T-helper 22 cell (primary cell): ENCODE measurements at places on chromosomes 2 and 18.

DNA sequence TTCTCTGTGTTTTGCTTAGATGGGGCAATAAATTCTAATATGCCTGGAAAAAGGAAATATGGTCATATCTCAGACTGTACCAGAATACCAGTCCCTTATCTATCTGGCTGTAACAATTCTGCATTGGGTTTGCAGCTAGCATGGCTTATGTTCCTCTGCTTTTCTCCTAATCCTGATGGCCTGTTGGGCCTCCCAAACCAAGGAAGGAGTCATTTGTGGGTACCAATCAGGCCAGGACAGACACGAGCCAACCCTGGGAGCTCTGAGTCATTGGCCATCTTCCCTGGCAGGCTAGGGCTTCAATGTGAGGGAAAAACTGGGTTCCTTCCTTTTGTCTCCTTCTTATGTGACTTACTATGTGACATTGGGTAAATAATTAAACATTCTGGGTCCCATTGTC, 12.0 kb downstream of the SMARCAL1 start:
- DNase-seq: no peak

GRCh38 chr2:120802867-120803484, 67.3 kb downstream of the GLI2 start:
- no peak for DNase-seq

DNA sequence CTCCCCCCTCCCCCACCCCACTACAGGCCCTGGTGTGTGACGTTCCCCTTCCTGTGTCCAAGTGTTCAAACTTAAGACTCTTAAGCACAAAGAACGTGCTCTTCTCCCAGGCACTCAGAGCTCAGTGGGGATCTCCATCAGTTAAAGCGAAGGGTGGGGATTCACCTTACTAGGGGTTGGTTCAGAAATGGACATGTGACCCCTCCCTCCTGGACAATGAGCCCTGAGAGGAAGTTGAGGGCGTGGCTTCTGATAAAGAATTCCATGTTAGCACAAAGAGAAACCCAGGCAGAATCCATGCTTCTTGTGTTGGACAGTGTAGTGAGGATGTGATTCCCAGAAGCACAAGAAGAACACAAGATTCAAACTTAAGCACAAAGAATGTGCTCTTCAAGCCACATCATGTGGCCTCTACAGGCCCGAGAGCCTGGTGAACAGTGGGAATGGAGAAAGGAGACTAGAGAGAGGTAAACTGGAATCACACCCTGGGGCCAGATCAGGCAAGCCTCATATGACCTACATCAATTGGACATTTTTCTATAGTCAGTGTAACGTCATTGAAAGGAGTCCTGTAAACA, 78.1 kb upstream of the TTC39C start:
- DNase-seq: no peak

DNA sequence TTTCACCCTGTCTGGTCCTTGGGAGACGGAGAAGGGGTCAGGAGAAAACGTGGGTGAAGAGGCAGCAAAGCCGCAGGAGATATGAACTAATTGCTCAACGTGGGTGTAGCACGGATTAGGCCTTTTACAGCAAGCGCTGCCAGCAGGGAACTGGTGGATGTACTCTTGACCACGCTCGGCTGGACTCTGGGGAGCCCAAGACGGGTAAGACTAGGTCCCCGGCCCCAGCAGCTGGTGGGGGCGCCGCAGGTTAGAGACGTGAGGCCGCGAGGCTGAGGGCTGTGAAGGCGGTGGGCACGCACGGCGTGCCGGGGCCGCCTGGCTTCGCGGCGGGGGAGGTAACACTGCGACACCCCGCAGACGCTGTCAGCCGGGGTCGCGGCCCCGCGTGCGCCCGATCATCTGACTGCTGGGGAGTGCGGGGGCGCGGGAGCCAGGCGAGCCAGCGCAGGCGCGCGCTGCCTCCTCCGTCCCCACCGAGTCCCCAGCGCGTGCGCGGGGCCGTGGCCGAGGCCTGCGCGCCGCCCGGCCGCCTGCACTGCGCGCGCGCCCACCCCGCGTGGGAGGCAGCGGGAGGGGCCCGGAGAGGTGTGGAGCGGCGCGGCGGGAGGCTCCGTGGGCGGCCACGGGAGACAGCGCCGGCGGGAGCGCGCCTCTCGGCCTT, at the start of gene CLIP4:
Gene CLIP4 (plus strand): TSS at position 470 of the 664 bp plus-strand sequence. CDS start 5,974 bp downstream, outside the sequence.
- peak; percentile 55 for DNase-seq

DNA sequence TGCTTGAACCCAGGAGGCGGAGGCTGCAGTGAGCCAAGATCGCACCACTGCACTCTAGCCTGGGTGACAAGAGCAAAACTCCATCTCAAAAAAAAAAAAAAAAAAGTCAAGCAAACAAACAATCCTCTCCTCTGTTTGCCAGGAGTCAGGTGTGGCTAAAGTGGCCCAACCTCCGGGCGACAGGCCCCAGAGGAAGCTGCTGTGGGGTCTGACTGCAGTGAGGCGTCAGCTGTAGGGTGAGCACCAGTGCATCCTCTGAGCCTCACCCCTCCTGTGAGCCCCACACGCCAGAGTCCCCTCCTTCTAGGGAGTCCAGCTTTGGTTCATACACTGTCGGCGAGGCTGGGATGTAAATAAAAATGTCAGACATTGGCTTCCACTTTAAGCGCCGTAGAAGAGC, 76.5 kb upstream of the HS6ST1 start:
- no peak for DNase-seq

- no peak for DNase-seq
Observed at GRCh38 chr2:27870724-27871123, 19.5 kb downstream of the RBKS start.

DNA sequence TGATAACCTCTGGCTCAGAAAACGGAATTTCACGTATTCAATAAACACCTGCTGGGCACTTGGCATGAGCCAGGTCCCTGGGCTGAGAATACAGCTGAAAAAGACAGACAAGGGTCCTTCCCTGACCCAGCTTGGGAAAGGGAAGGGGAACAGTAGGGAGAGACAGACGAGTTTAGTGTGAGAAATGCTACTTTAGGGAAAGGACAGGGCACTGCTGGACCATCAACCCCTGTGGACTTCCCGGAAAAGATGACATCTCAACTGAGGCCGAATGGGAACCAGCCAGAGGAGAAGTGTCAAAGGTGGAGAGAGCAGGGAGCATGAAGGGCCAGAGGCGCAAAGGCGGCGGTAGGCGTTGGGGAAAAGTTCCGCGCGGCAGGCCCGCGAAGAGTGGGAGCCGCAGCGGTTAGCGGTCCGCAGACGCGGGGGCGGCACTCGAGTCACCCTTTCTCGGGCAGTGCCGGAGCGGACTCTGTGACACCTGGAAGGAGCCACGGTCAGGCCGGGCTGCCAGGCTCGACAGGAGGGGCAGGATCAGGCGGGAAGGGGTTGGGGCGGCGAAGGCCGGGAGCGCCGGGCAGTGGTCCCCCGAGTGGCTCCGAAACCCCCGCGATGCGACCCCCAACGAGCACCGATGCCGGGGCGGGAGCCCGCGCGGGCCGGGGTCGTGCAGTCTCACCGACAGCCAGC, 519 bp downstream of the TEX261 start:
- DNase-seq: no peak

- no peak for DNase-seq
Observed at GRCh38 chr2:159410276-159410675, 123.8 kb upstream of the WDSUB1 start.

DNA sequence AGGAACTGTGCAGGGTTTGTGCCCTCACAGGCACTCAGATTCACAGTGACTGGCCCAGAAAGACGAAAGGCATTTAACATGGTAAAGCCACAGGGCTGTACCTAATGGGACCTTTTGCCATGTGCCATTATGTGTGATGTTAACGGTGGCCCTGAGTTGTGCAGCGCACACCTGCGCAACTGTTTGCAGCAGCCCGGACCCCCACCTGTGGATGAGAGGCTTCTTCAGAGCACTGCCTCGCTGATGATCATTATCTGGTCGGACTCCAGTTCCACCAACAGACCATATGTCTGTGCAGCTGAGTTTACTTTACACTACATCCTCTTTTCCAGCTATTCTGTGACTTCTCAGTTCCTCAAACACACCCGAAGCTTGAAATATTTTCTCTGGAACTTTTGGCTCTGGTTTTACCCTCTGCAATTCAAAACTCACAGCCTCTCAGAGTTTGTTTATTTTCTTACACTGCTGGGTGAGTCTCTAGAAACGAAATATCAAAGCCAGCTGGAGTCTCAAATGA, 35.6 kb upstream of the UBE2F start:
- DNase-seq: no peak

GRCh38 chr2:105744091-105744908, 412 bp upstream of the NCK2 start:
- DNase-seq: peak; percentile 58

- DNase-seq: no peak
Observed at GRCh38 chr2:47653902-47654789, 128.8 kb upstream of the MSH6 start.

GRCh38 chr2:184599054-184599871, 934 bp downstream of the ZNF804A start:
- no peak for DNase-seq

- DNase-seq: no peak
Observed at GRCh38 chr2:45119855-45120254, 110.6 kb upstream of the SIX2 start.

DNA sequence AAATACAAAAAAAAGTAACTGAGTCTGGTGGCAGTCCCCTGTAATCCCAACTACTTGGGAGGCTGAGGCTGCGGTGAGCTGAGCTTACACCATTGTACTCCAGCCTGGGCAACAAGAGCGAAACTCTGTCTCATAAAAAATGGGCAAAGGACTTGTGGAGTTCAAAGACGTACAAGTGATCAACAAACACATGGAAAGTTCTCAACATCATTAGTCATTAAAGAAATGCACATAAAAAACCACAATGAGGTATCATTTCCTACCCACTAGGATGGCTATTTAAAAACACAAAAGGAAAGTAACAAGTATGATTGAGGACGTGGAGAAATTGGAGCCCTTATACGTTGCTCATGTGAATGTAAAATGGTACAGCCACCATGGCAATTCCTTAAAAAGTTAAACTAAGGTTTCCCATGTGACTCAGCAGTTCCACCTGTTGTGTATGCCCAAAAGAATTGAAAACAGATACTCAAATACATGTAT, 52.3 kb downstream of the RAB10 start:
- DNase-seq: no peak

GRCh38 chr2:231306791-231307393, 88.6 kb upstream of the B3GNT7 start:
- no peak for DNase-seq

- no peak for DNase-seq
Observed at GRCh38 chr2:16208241-16208797, 268.0 kb downstream of the MYCN start.

GRCh38 chr2:71604726-71605120, 151.4 kb downstream of the DYSF start:
- no peak for DNase-seq

GRCh38 chr18:66211749-66212148, 392.1 kb downstream of the CDH19 start:
- no peak for DNase-seq

DNA sequence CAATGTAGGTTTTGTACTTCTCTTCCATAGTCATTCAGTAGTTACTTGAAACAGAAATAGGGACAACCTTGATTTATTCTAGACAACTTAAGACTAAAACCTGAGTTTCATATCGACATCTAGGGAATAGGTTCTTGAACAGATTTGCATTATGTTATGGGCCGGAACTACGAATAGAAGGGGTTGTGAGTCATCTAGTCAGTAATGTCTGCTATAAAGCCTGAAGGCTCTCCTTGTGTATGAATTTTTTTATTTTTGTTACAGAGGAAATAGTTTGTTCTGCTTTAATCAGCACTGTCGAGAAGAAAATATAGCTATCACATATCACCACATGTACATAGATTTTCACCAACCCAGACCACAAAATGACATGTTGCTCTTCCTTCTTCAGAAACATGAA, 17.3 kb upstream of the TRIM43 start:
- DNase-seq: no peak

GRCh38 chr2:30971231-30972025, 164.2 kb upstream of the CAPN13 start:
- no peak for DNase-seq

GRCh38 chr18:61753373-61753772, 139.4 kb downstream of the RNF152 start:
- DNase-seq: no peak

- DNase-seq: no peak
Observed at GRCh38 chr18:48827291-48828193, 123.2 kb downstream of the SMAD7 start.

DNA sequence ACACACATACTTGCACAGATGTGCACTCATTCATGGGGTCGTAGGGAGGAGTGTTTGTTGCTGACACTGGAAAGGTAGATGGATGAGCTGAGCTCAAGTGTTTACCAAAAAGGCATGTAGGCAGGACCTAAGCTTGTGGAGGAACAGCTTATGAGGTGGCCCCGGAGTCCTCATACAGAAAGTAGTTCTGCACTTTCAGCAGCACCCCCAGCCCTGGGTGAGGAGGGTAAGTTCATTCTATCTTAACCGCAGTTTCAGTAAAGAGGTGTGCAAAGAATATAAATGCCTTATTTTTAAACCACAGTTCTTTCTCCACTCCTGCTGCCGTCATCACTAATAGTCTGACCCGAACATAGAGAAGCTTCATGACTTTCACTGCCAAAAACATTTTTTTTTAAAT, 31.7 kb upstream of the RNF152 start:
- no peak for DNase-seq

- DNase-seq: no peak
Observed at GRCh38 chr18:24027156-24027827, 12.7 kb downstream of the TTC39C start.

- peak; percentile 23 for DNase-seq
Observed at GRCh38 chr18:2846636-2847316, at the start of gene EMILIN2. Gene EMILIN2 (plus strand): TSS chr18:2847006. CDS start chr18:2847189, 183 bp downstream.

DNA sequence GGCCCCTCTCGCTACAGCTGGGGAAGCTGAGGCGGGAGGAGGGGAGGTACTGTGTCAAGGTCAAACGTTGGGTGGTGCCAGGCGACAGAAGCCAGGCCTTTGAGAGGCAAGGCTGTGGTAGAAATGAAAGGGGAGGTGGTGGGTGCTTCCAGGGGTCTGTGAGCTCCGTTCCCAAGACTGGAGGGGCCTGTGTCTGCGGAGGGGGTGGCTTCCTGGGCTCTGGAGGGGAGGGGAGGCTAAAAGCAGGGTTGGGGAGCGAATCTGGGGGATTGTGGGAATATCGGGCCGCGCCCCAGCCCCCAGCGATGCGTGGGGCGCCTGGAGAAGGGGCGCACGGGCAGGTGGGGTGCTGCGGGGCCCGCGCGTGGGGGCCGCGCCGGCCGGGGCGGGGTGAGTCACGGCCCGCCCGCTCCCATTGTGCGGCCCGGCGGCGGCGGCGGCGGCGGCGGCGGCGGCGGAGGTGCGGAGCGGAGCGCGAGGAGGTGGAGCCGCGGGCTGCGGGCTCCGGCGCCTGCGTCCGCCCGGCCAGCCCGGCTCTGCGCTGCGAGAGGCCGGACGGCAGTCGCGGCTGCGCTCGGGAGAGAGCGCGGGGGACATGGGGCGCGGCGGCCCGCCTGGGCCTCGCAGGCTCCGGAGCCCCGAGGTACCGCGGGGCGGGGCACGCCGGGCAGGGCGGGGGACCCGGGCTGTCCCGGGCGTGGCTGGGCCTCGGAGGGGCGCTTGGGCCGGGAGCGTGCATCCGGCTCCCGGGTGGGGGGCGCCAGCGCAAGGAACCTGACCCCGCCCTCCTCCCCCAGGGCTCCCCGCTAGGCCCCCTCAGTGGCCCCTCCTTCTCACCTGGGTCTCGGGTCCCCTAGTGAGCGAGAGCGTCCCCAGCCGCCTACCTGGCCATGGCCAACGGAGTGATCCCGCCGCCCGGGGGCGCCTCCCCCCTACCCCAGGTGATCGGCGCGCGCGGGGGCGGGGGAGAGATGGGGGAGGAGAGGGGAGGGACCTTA, at the start of gene SLC4A3:
Gene SLC4A3 (plus strand): TSS at position 528 of the 998 bp plus-strand sequence. CDS start 363 bp downstream, at position 891.
- DNase-seq: no peak
